ENCODE measurements at places on chromosomes 1 and 21. TPM values are rescaled to one million over a fixed set of nuclear protein-coding genes. Genes with fewer than 3 reads are reported as not detected.

- no peak for DNase-seq
These were observed 33.7 kb downstream of the KCND3 start for GRCh38 chr1:111955755-111956154.

GRCh38 chr1:6625584-6626149 lies 999 bp downstream of the THAP3 start:
- peak; percentile 53 for DNase-seq

DNA sequence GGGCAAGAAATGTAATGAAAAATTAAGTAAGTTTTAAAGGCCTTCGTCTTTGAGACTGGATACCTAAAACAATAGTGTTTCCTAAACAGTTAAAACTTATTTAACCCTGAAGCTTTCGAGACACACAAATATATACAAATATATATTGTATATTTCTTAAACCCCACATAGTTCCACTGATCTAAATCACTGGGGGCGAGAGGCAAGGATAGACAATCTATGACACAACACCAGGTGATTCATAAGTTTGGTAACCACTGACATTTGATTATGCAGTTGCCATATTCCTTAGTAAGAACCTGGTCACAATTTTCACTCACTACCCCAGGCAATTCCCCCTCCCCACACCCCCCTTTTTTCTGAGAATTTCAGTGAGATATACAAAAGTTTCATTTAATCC lies 55.3 kb upstream of the BOLA1 start:
- DNase-seq = peak; percentile 58

GRCh38 chr1:202361224-202361623 lies 12.7 kb downstream of the PPP1R12B start:
- DNase-seq = no peak

- no peak for DNase-seq
These were observed 156.8 kb downstream of the MIS18A start for GRCh38 chr21:32122082-32122481.

DNA sequence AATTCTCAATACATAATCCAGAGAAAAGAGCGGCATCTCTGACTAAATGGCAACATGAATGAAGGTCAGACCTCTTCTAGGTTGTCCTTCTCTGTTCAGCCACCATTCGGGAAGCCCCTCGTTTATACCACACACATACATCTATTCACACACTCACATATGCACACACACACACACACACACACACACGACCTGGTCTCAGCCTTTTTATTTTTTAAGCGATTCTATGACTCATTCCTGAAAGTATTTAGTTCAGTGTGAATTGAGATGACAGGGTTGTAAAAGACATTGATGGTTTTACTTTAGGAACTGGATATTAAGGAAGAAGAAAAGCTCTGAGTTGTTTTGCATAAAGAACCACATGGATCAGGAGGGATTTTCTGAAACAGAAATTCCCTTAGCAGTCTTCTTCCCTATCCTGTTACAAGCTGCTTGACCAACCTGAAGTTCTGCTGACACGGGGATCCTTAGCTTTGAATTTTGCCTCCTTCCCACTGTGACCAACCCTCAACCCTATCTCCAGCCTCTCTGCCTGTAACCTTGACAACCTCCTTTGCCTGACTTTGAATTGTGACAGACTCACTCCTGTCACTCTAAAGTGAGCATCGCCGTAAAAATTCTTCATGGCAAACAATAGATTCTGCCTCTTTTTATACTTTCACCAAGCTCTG lies 383.1 kb upstream of the ESRRG start:
- no peak for DNase-seq

GRCh38 chr1:209650454-209650853 lies 1.8 kb downstream of the LAMB3 start:
- peak; percentile 64 for DNase-seq

- no peak for DNase-seq
These were observed 21.2 kb upstream of the APOBEC4 start for GRCh38 chr1:183674339-183674738.

GRCh38 chr1:81142099-81142826 lies 658.5 kb upstream of the ADGRL2 start:
- DNase-seq = peak; percentile 39

- no peak for DNase-seq
These were observed 543 bp downstream of the KRTAP12-4 start for GRCh38 chr21:44653656-44654575.

DNA sequence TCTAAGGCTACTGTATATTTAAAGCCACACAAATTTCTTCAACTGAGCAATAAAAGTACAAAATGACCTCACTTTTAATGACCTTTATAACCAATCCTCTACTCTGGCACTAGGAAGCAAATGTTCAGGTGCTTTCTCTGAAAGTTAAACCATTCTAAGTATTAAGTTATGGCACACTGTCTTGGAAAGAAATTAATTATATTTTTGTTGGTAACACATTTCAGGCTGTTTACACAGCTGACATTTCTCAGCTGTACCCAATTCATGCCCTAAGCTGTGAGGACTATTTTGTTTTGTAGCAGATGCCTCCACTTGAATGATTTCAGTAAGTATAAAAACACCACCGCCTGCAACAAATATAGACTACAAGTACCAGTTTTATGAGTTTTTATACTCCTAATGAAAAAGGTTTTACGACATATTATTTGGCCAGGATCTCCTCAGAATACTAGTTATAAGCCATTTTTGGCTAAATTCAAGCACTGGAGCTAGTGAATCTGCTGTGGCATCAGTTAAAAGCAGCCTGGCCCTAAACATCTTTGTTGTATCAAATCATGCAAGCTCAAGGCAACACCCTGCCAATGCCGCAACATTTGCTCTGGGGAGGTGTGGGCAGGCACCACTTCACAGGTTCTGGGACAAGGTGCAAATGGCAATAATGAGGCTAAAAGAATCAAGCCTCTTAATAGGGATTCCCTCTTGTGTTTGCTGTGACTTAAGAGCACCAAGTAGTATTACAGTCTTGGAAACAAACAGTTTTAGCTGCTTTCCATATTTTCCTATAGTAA lies 228.4 kb upstream of the DMRTA2 start:
- no peak for DNase-seq

GRCh38 chr1:91754816-91755580 lies 131.0 kb downstream of the TGFBR3 start:
- no peak for DNase-seq

GRCh38 chr1:220123889-220124288 lies 30.0 kb downstream of the IARS2 start:
- DNase-seq = no peak

GRCh38 chr1:201880928-201881571 lies 7.6 kb upstream of the SHISA4 start:
- DNase-seq = no peak

Gene GSTM2
- 0.42 TPM for total RNA-seq

Gene LCE3B
- total RNA-seq = not detected

Gene KLF17
- total RNA-seq = not detected

Gene RAB3B
- total RNA-seq = 2.2 TPM

Gene PGLYRP4
- total RNA-seq = not detected

Data from Daoy (cell line).